ENCODE measurements at places on chromosomes 4 and X.

DNA sequence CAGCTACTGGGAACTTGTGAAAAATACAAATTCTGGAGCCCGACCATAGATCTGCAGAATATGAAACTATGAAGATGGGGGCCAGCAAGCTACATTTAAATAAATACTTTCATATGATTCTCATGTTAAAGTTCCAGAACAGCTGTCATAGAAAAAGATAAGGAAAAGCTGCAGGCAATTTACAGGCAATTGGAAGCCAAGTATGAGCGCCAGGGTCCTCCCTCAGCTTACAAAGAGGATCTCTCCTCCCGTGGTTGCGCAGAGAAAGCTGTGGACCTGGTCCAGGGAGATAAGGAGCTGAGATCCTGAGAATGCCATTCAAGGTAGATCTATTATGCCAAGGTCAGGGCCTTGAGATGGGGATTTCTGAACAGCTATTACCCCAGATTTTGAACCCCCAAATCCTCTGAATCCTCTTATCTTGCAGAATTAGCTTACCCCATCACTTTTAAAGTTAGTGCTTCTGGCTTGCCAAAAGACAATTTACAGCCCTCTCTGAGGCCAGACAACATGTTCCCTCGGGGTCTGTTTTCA, 25.6 kb upstream of the FRAS1 start:
- no peak for DNase-seq

GRCh38 chr4:104394406-104395167, 100.1 kb downstream of the CXXC4 start:
- DNase-seq, result no peak

- no peak for DNase-seq
These were observed 24.8 kb downstream of the ZFYVE28 start for GRCh38 chr4:2393353-2394270.

GRCh38 chr4:6354626-6355025, 85.0 kb downstream of the WFS1 start:
- DNase-seq, result no peak

- no peak for DNase-seq
These were observed 117.1 kb upstream of the BMP3 start for GRCh38 chr4:80913381-80913780.

DNA sequence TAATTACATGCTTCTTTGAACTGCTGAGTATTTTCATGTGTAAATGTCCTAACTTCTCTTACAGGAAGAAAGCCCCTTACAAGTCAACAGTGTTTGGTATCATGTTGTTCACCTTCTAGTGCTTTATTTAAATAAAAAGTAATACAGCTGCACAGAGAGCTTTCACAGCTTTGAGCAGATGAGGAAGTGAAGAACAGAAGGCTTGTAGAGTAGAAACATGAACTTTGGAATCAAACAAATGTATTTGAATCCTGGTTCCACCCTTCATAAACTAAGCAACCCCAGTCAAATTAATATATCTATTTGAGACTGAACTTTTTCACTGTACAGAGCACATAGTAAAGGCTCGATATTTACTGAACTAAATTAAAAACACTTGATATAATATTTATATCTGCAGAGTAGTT, 120.5 kb downstream of the CAMK2D start:
- no peak for DNase-seq
